ENCODE measurements at places on chromosomes 3 and 15.

DNA sequence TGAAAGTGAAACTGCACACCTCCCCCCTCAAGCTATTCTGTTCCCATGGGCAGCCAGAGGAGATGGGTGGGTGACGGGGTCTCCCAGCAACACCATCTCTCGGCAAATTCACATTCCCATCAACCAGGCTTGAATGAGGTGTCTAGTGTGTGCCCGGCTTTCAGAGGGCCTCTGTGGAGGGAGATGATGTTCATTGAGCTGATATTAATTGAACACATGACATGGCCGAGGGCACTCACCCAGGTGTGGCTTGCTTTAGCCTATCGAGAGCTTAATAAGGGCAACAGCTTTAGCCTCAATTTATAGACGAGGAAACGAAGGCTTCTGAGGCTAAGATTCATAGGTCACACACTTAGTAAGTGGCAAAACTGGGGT lies 288.0 kb downstream of the UACA start:
- DNase-seq = no peak

- no peak for DNase-seq
These were observed 88.3 kb downstream of the SOX14 start for GRCh38 chr3:137852391-137852830.

GRCh38 chr3:12437861-12438260 lies 46.4 kb upstream of the TSEN2 start:
- DNase-seq = no peak

DNA sequence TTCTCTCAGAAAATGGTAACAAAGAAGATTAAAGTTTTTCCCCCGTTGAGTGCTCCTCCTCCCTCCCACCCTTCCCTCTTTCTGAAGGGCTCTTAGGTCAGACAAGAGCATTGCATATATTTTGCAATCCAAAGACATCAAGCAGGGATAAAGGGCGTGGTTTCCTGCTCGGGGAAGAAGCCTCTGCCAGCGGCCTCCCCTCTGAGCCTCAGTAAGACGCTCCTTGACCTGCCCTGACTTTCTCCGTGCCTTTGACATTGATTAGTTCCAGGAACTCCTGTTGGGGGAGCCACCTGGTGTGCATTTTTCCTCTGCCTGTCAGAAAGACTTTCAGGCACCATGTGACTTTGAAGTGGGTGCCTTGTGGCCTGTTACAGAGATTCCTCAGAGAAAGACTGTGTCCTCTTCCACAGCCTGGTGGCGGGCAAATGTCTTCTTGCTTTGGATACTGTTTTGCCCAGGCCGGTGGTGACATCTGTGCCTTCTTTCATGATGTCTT lies 87.2 kb upstream of the TBL1XR1 start:
- peak; percentile 9 for DNase-seq

DNA sequence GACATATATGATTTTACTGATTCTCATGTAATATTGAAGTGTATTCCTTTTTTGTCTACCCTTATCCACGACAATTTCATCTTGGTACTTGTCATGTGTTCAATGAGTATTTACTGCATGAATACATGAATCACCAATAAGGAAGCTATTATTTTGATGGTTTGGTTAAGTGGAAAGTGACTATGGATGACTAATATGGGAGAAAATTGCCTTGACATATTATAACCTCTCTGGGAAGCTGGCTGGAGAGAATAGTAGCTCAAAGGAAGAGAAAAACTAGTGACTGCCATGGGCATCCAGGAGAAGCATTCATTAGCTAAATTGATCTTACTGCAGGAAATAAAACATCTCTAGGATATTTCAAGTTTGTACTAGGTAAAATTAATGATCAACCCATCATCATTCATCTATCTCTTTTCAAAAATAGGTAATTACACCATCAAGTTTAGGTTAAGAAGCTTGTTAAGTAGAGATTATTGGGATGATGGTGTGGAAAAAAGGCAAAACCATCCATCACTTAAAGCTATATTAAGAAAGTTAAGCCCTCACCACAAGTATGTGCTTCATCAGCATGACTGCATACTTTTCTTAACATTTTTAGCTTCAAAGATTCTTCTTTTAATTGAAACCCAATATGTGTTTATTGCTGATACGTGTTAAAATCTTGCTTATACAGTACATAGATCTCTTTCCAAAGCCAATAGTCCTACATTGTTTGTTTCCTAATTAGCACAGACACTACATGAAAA lies 455.2 kb upstream of the ARPP21 start:
- DNase-seq = no peak

GRCh38 chr3:51581524-51581923 lies 43.0 kb downstream of the RAD54L2 start:
- DNase-seq = no peak

- no peak for DNase-seq
These were observed 139.6 kb downstream of the TMCO5A start for GRCh38 chr15:38074029-38074428.

DNA sequence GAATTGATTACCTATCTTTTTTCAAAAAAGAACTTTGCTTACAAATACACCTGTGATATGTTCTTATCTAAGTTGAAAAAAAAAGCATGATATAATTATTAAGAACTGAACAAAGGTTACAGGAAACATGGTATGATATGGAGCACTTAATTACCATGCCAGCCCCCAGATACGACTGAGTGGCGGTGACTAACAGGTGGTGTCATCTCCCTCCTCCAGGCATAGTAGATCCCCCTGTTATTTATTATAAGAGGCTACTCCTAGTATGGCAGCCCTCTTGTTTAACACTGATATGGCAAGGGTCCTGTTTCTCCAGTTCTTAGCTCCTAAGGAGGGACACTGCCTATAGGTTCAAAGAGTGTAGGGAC lies 31.0 kb upstream of the TM4SF4 start:
- DNase-seq = no peak

DNA sequence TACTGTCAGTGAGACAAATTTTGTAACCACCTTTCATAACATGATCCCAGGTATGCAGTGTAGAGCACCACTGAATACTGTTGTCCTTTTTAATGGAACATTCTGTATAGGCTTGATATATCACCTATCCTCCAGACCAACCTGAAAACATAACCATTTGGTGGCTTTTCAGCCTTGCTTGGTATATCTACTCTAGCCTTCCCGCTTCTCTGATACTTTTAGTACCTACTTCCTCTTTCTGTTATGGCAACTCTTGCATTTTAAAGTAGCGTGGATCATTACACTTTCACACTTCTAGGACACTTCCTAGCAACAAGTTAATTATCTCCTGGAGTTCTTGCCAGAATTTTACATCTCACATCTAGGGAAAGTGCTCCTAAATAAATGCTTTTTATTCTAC lies 226.6 kb upstream of the ROBO1 start:
- DNase-seq = no peak
